ENCODE measurements at places on chromosomes 6 and 20.

DNA sequence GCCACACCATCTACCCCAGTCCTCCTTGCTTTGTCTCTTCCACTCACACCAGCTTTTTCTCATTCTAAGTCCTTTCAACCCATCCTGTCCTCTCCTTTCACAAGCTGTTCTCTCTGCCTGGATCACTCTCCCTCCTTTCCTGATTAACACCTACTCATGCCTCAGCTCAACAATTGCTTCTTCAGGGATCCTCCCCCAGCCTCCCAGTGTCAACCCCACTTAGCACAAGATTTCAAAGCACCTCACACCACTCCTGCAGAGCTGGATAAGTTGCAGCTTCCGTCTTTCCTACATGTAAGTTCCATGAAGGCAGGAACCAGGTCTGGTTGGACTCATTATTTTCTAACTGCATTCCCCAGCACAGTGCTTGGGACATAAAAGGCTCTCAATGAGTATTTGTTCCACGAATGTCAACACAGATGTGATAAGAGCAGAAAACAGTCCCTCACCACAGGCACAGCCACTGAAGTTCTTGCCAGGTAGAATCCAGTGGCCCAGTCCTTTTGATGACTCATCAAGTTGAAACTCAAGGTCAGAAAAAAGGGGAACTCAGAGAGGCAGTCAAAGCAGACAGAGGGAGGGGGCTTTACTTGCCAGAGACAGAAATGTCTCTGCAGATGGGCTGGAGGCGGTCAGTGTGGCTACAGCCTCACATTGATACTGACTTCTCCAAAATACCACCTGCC lies 193.4 kb upstream of the PRDM1 start:
- no peak for DNase-seq

DNA sequence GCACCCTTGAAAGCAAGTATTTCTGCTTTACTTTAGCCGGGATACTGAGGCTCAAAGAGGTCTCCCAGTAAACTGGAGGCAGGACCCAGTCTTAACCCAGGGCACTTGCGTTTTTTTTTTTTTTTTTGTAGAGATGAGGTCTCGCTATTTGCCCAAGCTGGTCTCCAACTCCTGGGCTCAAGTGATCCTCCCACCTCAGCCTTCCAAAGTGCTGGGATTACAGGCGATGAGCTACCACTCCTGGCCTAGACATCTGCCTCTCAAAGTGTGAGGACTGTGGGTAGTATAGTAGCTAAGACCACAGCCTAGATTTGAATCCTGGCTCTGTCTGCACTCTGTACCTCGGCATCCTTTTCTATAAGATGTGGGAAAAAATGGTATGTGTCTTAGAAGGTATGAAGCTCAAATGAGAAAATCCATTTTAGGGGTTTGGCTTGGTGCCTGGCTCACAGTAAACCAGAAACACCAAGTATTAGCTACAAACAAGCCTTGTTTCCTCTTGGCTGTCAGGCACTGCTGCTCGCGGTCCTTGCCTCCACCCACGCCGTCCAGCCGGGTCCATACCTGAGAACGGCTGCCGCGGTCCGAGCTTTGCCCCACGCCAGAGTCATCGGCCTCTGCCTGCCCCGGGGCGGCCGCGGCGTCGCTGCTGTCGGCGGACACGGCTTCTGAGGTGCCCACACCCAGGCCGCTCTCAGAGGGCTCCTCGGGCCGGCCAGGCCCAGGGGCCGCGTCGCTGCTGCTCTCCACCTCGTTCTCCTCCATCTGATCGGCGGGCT lies 1.2 kb downstream of the ZNF335 start:
- no peak for DNase-seq

GRCh38 chr20:54251096-54251495 lies 43.2 kb downstream of the PFDN4 start:
- no peak for DNase-seq

GRCh38 chr20:63167026-63167917 lies 48.7 kb downstream of the YTHDF1 start:
- no peak for DNase-seq

DNA sequence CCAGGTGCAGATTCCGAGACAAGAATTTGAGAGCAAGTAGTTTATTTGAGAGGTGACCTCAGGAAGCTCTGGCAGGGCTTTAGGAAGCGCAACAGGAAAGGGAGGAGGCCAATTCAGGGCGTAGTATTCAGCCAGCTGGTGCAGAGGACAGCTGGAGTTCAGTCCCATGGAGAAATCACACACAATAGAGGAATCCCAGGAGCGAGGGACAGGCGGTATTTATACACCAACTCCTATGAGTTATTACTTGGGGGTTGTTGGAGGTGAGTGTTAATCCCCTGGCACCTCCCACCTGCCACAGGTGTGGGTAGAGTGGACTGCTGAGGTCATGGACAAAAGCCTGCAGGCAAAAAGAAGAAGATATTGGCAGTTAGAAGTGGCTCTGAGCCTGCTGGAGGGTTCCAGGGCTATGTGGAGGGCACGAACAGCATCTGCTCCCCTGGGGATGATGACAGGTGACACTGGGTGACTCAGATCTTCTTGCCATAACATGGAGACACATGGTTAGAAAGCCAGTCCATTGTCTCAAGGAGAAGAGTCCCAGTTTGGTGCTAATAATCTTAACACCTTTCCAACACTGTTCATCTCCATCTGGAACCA lies 13.9 kb upstream of the SULF2 start:
- no peak for DNase-seq

DNA sequence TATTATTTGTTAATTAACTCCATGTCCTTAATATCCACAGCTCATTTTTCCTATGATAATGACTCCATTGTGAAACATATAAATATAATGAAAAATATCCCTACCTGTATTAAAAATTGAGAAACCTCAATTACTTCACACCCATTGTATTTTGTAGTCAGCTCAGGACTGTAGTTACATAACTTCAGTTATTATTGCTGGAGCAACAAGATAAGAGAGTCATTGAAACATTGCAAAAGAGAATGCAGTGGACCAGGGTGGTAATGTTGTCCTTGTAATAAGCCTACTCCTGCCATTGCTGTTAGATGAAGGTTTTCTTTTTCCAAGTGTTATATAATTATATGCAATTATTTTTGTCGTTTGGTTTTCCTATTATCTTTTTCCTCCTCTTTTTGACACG lies 184.4 kb downstream of the PRL start:
- DNase-seq = no peak

DNA sequence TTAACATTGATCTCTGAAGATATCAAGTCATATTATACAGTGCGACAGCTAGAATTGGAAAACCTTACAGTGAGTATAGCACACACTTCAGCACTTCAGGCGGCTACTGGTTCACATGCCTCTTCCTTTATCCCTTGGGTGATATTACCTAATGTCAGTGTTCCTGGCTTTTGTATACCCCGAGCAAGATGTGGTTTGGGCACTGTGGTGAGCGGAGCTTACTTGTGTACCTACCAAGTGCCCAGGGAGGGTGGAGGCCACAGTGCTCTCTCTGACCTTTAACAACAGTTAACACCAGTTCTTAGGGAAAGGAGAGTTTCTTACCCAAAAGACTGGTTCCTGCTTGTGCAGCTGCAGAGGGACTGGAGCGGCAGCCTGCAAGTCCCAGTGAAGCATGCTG lies 64.4 kb downstream of the PTPN1 start:
- DNase-seq = no peak

DNA sequence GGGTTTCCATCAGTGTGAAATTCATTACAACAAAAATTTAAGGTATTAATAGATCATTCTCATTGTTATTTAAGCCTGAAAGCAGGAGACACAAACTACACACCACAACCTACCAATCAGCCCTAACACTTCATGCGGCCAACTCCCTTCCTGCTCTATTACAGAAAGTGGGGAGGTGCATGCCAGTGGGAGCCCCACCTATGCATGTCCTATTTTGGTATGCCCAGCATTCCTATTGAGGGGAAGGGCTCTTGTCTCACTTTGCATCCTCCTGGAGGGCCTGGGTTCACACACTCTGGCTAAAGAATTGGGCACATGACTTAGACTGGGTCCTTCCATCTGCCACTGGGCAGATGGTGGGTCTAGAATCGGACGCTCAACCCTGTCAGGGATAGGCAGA lies 450.0 kb downstream of the PTPRT start:
- no peak for DNase-seq

DNA sequence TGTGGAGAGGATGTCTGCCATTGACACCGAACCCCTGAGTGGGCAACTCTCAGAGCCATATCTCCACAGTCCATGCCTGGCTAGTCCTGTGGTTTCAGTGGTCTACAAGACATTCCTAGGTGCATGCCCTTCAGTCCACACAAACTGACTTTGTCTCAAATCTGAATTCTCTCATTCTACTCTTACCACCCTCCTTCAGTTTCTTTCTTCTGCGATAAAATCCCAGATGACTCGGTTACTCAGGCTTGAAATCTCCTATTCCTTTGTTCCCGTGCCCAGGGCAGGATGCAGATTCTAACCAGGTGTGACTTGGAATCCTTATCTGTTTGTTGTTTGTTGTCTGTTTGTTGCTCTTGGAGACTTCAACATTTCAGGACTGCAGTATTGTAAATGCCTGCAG lies 9.3 kb downstream of the CDS2 start:
- no peak for DNase-seq

- no peak for DNase-seq
Measured at GRCh38 chr20:25187635-25188034, 7.9 kb upstream of the ENTPD6 start.

DNA sequence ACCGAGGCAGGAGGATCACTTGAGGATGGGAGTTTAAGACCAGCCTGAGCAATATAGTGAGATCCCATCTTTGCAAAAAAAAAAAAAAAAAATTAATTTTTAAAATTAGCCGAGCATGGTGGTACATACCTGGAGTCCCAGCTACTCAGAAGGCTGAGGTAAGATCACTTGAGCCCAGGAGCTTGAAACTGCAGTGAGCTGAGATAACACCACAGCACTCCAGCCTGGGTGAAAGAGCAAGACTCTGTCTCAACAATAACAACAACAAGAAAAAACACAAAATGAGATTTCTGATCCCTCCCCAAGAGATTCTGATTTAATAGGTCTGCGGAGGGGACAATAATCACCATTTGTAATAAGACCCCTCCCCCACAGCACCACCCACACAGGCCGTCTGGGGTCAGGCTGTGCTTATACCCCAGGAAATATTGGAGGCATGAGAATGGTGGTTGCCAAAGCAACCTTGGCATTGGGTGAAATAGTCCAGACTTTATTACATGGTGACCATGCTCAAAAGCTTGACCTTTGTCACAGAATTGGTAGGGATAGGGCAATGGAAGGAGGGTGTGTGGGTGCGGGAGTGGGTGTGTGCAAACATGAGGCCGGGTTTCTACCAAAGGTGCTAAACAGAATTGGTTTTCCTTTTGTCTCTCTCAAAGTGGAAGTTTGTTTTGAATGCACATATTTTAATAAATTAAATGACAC lies 24.4 kb upstream of the ADTRP start:
- DNase-seq = no peak

- DNase-seq = no peak
Measured at GRCh38 chr6:33750244-33750991, 3.7 kb upstream of the IP6K3 start.

DNA sequence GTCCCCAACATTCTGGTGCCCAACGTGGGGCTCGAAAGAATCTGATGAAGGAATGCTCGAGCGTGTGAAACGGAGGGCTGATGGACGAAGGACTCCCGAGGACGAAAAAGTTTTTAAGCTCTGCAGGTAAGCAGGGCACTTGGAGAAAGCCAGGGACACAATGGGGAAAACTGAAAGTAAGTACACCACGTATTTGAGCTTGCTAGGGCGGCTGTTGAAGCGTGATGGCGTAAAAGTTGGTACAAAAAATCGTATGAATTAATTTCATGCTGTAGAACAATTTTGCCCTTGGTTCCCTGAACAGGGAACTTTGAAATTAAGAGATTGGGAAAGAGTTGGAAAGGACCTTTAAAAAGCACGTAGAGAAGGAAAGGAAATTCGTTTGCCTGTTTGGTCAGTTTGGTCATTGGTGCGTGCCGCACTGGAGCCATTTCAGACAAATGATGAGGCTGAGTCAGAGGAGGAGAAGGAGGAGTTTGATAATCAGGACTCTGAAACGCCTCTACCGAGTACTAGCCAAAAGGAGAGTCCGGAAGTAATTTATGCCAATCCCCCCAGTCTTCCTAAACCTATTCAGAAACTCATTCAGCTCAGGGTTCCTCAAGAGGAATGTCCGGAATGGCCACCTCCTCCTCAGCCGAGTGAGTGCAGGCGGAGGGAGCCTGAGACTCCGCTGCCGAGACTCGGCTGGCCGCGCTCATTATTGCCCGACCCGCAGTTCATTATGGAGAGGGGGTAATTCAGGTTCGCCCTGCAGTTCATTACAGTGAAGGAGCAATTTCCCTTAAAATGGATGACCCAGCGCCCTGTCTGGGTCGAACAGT lies 59.2 kb upstream of the PRSS16 start:
- DNase-seq = no peak

DNA sequence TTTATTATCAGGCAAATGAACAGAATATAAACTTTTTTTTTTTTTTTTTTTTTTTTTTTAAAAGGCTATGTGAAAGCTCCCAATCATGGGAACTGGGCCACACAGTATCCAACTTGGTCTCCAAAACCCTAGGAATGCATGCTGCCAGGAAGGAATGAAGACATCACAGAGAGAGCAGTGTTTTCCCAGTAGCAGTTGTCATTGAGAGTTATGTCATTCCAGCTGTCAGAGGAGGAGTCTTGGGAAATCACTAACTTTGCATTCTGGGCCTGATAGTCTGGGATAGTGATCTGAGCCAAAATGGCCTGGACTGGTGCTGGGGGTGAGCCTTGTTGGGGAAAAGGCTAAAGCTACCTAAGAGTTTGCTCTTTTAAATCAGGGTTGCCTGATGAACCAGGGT lies 231.3 kb upstream of the MAP3K7 start:
- DNase-seq = no peak

DNA sequence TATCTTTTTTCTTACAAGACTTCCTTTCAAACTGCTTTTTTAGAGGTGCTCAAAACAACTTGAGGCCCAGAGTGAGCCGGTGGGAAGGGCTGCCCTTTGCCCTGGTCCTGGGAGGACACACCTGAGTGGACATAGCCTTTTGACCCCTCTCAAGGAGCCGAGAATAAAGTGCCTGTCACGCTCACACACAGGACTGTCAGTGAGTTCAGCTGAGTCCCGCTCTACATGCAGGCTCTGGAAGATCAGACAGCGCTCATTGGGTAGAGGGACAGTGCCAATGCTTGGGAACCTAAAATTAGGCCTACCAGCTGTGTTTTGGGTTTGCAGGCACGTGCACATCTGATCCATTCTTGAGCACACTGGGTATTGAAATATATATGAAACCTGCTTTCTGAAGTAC lies 387.8 kb downstream of the CD83 start:
- DNase-seq = no peak

GRCh38 chr6:158761746-158762145 lies 57.4 kb downstream of the EZR start:
- no peak for DNase-seq

DNA sequence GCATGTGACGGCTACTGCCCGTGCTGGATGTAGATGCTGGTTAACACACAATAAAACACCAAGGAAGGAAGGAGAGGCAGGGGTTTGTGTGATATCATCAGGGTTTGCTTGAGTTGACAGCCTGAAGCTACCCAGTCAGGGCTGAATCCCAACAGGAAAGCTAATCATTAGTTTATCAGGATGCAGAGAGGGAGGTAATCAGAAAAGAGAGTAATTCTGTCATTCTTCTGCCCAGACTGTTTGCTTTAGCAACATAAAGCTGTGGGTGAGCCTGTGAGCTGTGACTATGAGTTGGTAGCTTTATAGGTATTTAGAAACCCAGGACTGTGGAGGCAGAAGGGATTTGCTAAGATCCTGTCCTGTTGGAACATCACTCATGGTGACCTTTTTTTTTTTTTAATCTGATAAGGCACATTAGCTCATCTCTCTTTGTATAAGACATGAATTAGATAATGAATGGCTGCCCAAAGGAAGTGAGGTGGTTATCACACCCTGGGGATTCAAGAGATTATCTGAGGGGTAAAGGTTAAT lies 79.3 kb downstream of the CAP2 start:
- no peak for DNase-seq

- no peak for DNase-seq
Measured at GRCh38 chr6:30814146-30815040, 69.9 kb upstream of the DDR1 start.

Measured in activated CD4-positive, alpha-beta T cell treated with anti-CD3 and anti-CD28 coated beads for 24 hours (primary cell).